ENCODE measurements at places on chromosomes 16 and 17.

GRCh38 chr16:86968866-86969265 lies 348.3 kb downstream of the C16orf95 start:
- no peaks in the 10 kb centered on the region for H3K36me3 ChIP-seq
- no peak for DNase-seq
- H3K4me3 ChIP-seq, result no peak overlapping the region

DNA sequence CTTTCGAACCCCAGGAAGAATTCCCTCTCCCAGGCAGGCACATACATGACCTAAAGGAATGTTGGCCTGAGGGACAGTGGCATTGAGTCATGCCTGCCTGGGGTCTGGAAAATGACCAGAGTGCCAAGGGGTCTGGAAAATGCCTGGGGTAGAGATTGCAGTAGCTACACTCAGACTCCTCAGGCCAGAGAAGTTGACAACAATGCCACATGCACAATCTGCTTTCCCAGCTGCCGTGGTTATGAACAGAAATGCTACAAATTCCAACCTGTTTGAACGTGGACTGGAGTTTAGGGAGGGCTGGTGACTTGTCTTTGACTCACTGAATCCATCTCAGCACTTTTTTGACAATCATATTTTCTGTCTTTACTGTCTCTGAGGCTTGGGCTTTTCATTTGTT lies 250.0 kb downstream of the ABCC12 start:
- H3K27me3 ChIP-seq, result no peaks in the 10 kb centered on the region
- H3K4me1 ChIP-seq, result no peaks in the 10 kb centered on the region
- DNase-seq, result no peak
- H3K4me3 ChIP-seq, result no peak overlapping the region

- peak; percentile 92 for DNase-seq
- no peaks in the 10 kb centered on the region for H3K36me3 ChIP-seq
- H3K4me3 ChIP-seq, result no peak overlapping the region
- H3K27ac ChIP-seq, result peak overlapping the region; percentile 77
- H3K4me1 ChIP-seq, result peaks cover 92% of the 10 kb centered on the region
- no peaks in the 10 kb centered on the region for H3K27me3 ChIP-seq
Measured at GRCh38 chr16:85306071-85306792, 194.0 kb upstream of the CIBAR2 start.

GRCh38 chr17:48830840-48831548 lies at the start of gene CALCOCO2:
CALCOCO2 (plus strand) TSS chr17:48831035; CDS start chr17:48841708, 10,673 bp downstream.
- peaks cover 36% of the 10 kb centered on the region for H3K4me1 ChIP-seq
- H3K27me3 ChIP-seq, result no peaks in the 10 kb centered on the region
- no peaks in the 10 kb centered on the region for H3K36me3 ChIP-seq
- peak; percentile 95 for DNase-seq
- peak within 1 kb of the TSS; percentile 97 for H3K27ac ChIP-seq

- H3K4me1 ChIP-seq, result no peaks in the 10 kb centered on the region
- H3K36me3 ChIP-seq, result no peaks in the 10 kb centered on the region
- H3K27ac ChIP-seq, result no peak overlapping the region
Measured at GRCh38 chr17:50258647-50259476, 15.4 kb upstream of the TMEM92 start.

DNA sequence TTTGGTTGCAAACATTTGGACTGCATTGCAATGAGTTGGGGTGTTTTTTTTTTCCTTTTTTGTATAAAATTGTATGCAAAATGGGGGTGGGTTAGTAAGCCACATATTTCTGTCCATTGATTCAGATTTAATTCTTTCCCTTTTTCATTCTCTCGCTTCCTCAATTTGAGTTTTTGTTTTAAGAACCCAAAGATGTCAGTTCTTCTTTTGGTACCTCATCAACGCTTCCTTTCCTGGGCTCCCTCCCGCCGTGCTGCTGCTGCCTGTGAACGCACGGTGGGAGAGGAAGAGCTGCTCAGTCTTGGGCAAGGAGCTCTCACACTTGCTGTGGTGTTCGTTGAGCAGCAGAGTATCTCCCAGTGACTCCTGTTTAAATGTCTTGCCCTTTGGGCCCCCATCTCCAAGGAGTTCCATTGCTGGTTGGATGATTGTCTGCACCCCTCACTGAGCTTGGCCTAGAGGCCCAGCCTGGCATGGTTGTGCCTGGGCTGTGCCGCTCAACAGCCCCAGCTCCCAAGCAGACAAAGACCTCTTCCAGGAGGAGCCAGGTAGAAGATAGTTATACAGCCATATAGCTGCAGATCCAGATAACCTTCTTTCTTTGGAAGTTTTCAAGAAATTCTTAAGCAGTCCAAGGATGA lies 13.6 kb downstream of the UBFD1 start:
- H3K36me3 ChIP-seq, result peaks cover 13% of the 10 kb centered on the region
- no peaks in the 10 kb centered on the region for H3K27me3 ChIP-seq
- peaks cover 23% of the 10 kb centered on the region for H3K4me1 ChIP-seq
- no peak overlapping the region for H3K4me3 ChIP-seq
- H3K27ac ChIP-seq, result no peak overlapping the region
- DNase-seq, result no peak

DNA sequence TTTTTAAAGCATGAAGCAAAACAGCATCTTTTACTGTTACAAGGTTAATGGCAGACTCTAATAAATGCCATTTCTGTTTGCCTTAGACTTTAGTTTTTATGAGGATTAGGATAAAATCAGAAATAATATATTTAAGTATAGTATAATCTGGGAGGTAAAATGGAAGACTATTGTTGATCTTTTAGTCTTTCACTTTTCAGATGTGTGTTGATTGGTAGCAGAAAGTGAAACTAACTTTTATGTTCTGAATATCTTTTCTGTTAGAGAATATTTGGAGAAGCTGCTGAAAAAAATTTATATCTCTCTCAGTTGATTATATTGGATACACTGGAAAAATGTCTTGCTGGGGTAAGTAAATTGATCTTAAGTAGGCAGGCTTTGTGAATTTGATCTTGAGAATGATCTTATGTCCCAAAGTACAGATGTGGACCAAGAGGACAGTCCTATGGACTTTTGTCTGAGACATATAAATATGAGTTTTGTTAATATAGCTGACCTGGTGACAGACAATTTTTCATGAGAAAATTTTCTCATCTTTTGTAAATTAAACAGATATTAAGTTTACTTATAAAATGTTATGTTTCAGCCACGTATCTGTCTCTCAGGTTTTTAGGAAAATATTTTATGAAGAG lies 64.1 kb downstream of the NF1 start:
- H3K4me1 ChIP-seq, result no peaks in the 10 kb centered on the region
- H3K4me3 ChIP-seq, result no peak overlapping the region
- no peaks in the 10 kb centered on the region for H3K36me3 ChIP-seq
- no peaks in the 10 kb centered on the region for H3K27me3 ChIP-seq
- H3K27ac ChIP-seq, result no peak overlapping the region

GRCh38 chr17:17934806-17935205 lies 37.4 kb downstream of the TOM1L2 start:
- H3K4me3 ChIP-seq, result no peak overlapping the region
- no peaks in the 10 kb centered on the region for H3K27me3 ChIP-seq
- no peak for DNase-seq
- H3K27ac ChIP-seq, result no peak overlapping the region

GRCh38 chr17:30393491-30393890 lies 14.8 kb downstream of the CPD start:
- H3K27ac ChIP-seq, result no peak overlapping the region
- peaks cover 25% of the 10 kb centered on the region for H3K36me3 ChIP-seq

- no peak overlapping the region for H3K27ac ChIP-seq
- H3K36me3 ChIP-seq, result no peaks in the 10 kb centered on the region
- H3K4me3 ChIP-seq, result no peak overlapping the region
- H3K27me3 ChIP-seq, result peaks cover 2% of the 10 kb centered on the region
- no peak for DNase-seq
- no peaks in the 10 kb centered on the region for H3K4me1 ChIP-seq
Measured at GRCh38 chr17:56762988-56763387, 70.7 kb downstream of the C17orf67 start.

GRCh38 chr16:12507366-12507765 lies 296.3 kb downstream of the CPPED1 start:
- H3K27ac ChIP-seq, result no peak overlapping the region
- DNase-seq, result no peak
- H3K4me1 ChIP-seq, result no peaks in the 10 kb centered on the region

DNA sequence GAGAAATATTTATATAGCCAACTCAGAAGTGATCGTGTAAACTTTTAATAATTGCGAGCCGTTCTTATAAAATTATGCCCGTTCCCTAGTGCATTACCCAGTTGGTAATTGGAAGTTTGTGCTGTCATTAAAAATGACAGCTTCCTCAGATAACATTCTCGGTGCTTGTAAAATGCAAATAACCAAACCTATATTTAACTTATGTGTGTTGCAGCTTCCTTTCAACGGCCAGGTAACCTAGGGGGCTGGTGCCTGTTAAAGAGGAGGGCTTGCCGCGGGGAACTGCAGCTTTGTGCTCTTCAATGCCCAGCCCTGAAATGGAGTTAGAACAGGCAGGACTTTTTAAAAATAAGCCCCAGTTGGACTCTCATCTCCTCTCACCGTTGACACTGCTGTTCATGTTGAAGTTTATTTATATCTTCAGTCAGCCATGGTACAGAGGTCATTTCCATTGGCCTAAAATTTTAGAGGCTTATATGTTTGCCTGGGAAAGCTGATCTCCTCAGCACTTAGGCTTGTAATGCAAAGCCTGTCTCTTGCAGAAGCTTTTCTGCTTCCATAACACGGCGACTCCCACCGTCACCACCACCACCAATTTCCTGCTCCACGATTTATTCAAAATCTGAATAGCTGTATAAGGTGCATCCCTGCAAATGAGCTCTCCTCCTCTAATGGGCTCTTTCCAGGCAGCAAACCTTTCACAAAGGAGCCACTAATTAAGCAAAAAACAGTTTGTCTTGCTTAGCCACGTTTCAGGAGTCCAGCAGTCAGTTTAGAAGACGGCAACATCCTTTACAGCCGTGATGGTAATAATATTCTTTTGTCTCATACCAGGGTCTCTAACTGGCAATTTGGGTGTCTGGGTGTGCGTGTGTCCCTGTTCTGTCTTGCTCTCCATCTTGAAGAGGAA lies 74.7 kb downstream of the RPA1 start:
- H3K4me1 ChIP-seq, result peaks cover 35% of the 10 kb centered on the region
- no peaks in the 10 kb centered on the region for H3K36me3 ChIP-seq
- H3K27ac ChIP-seq, result peak overlapping the region; percentile 41
- H3K27me3 ChIP-seq, result no peaks in the 10 kb centered on the region
- peak overlapping the region; percentile 34 for H3K4me3 ChIP-seq

GRCh38 chr16:74226338-74226954 lies 70.2 kb upstream of the PSMD7 start:
- H3K4me1 ChIP-seq, result no peaks in the 10 kb centered on the region
- H3K27me3 ChIP-seq, result no peaks in the 10 kb centered on the region
- no peak overlapping the region for H3K4me3 ChIP-seq
- DNase-seq, result no peak
- H3K27ac ChIP-seq, result no peak overlapping the region

DNA sequence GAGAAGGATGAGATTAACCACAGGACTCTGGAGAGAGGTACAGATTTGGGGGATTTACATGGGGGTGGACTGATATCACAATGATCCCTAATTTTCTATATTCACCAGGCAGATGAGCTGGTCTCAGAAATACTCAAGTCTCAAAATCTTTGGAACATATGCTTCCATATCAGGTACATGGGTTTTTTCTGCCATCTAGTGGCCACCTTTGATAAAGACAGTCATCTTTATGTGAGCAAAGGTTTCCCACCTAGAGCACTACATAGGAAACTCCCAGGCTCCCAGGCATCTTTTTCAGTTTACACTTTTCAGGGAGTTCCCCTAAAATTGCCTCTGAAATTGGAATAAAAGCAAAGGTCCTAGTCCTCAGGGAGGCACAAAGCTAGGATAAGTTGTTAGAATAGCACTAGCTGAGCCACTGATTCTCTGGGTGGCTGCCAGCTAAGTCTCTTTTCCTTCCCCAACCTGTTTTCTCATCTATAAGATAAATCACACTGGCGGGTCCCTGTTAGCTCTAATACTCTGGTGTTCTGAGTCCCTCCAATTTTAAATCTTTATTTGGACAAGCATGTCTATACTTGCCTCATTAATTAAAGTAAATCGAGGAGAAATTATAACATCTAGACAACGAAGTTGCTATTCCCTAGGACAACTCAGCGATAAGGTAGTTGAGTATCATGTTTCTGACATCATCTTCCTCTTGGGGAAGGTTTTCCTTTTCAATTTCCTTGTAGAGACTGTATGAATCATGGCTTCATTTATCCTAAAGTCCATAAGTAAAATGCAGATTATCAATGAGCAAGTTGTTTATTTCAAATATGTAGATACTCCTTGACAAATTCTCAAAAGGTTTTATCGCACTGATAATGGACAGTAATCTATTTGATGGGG lies 19.0 kb upstream of the MON1B start:
- no peak overlapping the region for H3K4me3 ChIP-seq
- DNase-seq, result no peak
- no peaks in the 10 kb centered on the region for H3K4me1 ChIP-seq
- no peaks in the 10 kb centered on the region for H3K36me3 ChIP-seq

- DNase-seq, result no peak
- H3K4me1 ChIP-seq, result peaks cover 43% of the 10 kb centered on the region
- H3K4me3 ChIP-seq, result peak overlapping the region; percentile 86
- H3K27me3 ChIP-seq, result no peaks in the 10 kb centered on the region
- H3K36me3 ChIP-seq, result no peaks in the 10 kb centered on the region
Measured at GRCh38 chr17:44501866-44502375, 1.3 kb downstream of the GPATCH8 start.

DNA sequence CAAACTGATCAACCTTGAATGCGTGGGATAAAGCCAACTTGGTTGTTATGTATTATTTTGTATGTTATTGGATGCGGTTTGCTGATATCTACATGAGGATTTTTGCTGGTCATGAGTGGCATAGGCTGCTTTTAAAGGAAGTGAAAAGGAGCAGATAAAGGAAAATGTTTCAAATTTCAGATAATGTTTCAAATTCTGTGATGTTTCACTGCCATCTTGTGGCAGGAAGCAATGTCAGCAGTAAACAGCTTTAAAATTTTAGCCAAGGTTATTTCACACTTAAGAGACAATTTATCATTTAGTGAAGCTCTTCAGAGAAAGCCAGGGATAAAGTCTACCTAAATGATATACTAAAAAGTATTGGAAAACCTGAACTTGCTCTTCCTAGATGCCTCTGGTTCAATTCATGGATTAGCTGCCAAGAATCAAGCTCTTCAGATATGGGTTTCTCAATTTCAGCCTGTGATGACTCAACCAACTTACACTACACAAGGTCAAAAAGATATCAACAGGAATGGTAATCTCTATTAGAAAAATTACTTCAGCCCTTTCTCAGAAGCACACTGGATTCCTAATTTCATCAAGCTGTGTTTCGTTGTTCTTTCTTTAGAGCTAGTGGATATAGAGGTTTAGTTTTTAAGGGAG lies 136.0 kb upstream of the C17orf78 start:
- H3K4me1 ChIP-seq, result peaks cover 14% of the 10 kb centered on the region
- no peaks in the 10 kb centered on the region for H3K27me3 ChIP-seq
- peaks cover 19% of the 10 kb centered on the region for H3K36me3 ChIP-seq
- no peak overlapping the region for H3K4me3 ChIP-seq
- H3K27ac ChIP-seq, result no peak overlapping the region
- DNase-seq, result no peak

- H3K36me3 ChIP-seq, result no peaks in the 10 kb centered on the region
- H3K27ac ChIP-seq, result no peak overlapping the region
- DNase-seq, result no peak
- H3K4me1 ChIP-seq, result no peaks in the 10 kb centered on the region
- no peak overlapping the region for H3K4me3 ChIP-seq
- H3K27me3 ChIP-seq, result no peaks in the 10 kb centered on the region
Measured at GRCh38 chr16:12436201-12436657, 367.5 kb downstream of the CPPED1 start.

- H3K36me3 ChIP-seq, result no peaks in the 10 kb centered on the region
- H3K4me3 ChIP-seq, result no peak overlapping the region
- H3K27me3 ChIP-seq, result no peaks in the 10 kb centered on the region
- H3K27ac ChIP-seq, result no peak overlapping the region
- no peaks in the 10 kb centered on the region for H3K4me1 ChIP-seq
- no peak for DNase-seq
Measured at GRCh38 chr17:13403982-13404946, 197.5 kb downstream of the HS3ST3A1 start.

GRCh38 chr16:78782572-78782971 lies 683.1 kb downstream of the WWOX start:
- H3K27ac ChIP-seq, result no peak overlapping the region
- peaks cover 4% of the 10 kb centered on the region for H3K4me1 ChIP-seq
- no peaks in the 10 kb centered on the region for H3K36me3 ChIP-seq
